ENCODE measurements at places on chromosomes 11 and 22.

GRCh38 chr22:39223091-39223710 lies 21.6 kb downstream of the PDGFB start:
- DNase-seq, result peak; percentile 42

DNA sequence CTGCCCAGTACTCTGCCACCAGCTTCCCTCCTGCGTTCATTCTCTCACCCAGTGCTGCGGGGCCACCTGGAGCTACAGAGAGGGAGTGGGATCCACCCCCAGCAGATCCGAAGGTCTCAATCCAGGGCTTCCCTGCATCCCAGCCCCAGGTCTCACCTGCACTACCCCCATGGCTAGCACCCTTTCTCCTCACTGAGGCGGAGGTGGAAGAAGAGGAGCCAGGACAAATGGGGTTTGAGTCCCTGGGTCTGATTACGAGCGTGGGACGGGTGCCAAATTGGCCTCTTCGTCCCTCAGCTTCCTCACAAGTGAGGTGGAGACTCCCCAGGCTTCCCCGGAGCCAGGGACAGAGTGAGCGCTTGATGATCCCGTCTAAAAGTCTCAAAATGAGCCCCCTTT lies 64.2 kb downstream of the NFAM1 start:
- DNase-seq, result no peak

DNA sequence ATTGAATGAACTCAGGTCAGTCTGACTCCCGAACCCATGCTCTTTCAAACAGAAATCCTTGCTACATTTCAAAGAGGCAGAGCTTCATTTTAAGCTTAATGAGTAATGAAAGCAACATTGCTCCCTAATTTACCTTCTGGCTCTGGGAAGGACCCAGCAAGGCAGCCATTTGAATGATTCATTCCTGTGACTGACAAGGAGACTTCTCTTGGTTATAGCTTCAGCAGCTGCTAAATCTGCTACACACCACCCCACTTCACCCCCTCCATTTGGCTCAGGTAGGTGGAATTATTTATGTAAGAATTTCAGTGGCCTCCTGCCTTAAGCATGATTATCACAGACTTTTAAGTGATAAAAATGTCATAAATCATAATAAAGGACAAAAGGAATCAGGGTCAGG lies 117.7 kb downstream of the KCNC1 start:
- DNase-seq, result no peak

DNA sequence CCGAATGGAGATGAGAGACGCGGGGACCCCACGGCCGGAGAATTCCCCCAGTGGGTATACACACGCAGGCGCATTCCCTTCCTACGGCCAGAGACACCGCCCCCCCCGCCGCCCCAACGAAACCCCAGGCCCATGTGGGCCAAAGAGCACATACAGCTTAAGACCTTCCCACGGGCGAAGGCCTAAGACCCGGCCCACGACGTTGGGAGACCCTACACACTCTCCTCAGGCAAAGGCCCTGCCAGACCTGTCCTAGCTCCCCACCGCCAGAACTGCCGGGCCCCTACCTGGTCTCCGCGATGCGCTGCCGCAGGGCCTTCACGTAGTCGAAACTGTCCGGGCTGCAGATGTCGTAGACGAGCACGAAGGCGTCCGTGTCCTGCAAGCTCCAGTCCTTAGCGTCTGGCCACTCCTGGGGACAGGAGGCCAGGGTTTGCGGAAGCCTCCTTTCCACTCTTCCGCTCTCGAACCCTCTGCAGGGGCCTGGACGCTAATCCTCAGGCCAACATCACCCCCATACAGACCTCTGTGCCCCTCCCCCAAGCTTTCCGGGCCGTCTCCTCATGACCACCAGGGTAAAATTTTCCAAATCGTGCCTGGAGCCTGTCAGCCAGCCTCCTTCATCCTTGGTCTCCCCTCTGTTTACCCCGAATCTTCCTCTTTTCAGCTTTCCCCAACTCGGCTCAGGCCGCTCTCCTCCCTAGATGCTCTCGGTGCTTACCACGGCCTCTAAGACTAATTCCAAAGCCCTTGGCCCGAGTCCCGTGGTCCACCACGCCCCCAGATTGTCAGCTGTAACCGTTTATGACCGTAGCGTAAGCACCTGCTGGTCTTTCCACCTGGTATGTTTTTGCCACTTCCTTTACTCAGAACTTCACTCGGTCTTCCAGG lies 1.7 kb downstream of the RASL10A start:
- peak; percentile 78 for DNase-seq

DNA sequence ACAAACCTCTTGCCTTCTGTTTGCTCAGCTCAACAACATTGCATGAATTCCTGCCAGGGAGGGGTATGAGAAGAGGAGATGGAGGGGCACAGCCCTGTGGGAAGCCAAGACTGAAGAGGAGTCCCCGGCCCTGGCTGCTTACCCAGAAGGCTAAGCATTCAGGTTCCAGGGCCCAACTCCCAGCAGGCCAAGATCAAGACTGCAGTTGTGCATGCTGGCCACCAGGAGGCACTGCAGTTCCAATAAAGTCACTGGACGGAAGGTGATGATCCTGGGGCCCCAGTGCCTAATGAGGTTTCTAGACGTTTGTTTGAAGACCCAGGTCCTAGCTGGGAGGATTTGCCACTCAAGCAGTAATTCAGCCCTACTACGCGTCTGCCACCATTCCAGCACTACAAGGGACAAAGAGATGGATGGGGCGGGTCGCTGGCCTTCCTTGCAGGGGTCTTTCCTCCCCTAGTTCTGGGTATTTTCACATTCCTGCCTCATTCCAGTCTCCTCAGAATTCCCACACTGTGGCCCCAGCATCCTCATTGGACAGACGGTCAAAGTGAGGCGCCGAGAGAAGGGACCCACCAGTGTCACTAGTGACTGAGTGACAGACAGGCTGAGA lies 23.6 kb downstream of the ALX4 start:
- no peak for DNase-seq

- DNase-seq, result no peak
These were observed 13.5 kb downstream of the KIAA1671 start for GRCh38 chr22:24965822-24966626.

DNA sequence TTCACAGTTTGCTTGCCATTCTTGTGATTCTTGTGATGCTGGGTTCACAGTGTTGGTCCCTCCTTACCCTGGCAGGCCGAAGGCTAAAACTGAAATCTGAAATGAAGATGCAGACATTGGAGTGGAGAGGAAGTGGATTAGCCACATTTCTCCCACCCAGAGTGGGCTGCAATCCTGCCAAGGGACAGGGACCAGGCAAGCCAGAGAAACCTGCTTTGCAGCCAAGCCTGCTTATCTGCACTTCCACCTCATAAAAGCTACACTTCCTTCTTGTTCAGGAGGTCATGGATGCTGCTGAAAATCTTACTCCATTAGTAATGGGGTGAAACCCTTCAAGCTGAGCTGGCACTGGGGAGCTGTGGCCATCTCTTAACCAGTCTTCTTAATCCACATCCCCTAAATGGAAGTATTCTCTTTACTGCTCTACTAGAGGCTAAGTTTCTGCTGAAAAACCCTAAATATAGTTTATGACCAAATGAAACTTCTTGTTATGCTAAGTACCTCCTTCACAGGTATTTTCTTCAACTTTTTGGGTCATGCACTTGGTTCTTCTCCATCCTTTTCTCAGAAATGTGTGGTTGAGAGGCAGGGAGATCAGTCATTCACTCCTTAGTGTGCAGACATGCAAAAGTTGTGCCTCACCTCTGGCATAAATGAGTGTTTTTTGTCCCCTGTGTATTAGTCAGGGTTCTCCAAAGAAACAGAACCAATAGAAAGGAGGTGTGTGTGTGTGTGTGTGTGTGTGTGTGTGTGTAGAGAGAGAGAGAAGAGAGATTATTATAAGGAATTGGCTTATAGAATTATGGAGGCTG lies 133.9 kb upstream of the BMAL1 start:
- no peak for DNase-seq
